Right cardiac atrium (tissue), 5 donors: ENCODE measurements at places on chromosomes 13 and 19. TPM values are rescaled to one million over a fixed set of nuclear protein-coding genes. Genes with fewer than 3 reads are reported as not detected.

FAAP24 gene
- 0.79 TPM for total RNA-seq

KLK3 gene
- not detected for total RNA-seq

SIGLEC12 gene
- total RNA-seq, result not detected

DNA sequence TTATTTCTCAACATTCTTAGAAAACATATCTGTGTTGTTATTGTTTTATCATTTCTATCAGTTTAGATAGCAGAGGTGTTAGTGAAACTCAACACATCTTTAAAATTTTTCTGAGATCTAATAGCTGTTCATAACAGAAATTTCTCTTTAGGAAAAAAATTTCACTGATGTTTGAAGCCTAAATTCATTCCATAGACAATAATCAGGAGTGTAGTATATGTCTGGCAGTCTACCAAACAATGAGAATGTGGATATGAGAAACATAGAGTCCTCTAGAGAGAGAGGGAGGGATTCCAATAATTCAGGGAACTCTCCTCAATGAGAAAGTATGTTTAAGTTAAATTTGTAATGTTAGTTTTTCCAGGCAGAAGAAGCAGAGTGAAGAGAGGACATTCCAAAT is 118.2 kb upstream of the EDNRB start:
- DNase-seq, result no peak

DNA sequence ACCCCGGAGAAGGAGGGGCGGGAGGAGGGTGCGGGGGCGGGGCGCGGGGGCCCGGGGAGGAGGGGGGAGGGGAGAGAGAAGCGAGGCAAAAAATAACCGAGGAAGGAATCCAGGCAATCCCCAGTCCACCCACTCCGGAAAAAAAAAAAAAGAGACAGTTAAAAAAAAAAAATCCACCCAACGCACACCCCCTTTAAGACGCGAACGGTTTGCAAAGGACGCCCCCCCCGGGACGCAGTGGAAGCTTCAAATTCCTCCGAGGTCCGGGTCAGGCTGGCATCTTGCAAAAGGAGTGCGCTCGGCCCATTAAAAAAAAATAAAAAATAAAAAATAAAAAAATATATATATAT is at the start of gene CACNA1A:
CACNA1A (minus strand) TSS at position 9 of the 350 bp plus-strand sequence. CDS start 255 bp downstream, outside the sequence.
- no peak for DNase-seq

GRCh38 chr19:29544656-29545360 is 19.0 kb downstream of the VSTM2B start:
- no peak for DNase-seq

- DNase-seq, result no peak
Measured at GRCh38 chr13:50319635-50320255, 304.5 kb downstream of the KCNRG start.

DNA sequence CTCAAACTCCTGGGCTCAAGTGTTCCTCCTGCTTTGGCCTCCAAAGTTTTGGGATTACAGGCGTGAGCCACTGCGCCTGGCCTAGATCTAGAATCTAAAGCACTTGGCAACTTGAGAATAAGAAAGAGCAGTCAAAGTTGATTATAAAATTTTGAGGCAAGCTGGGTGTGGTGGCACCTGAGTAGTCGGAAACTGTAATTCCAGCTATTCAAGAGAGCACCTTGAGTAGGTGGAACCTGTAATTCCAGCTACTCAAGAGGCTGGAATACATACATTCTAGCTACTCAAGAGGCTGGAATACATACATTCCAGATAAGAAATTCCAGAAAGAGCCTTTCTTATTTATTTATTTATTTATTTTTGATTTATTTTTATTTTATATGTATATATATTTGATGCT is 8.3 kb upstream of the NAA16 start:
- no peak for DNase-seq

- peak; percentile 77 for DNase-seq
Measured at GRCh38 chr19:35509861-35510625, 3.4 kb downstream of the DMKN start.
